ENCODE measurements at places on chromosomes 1 and 21. TPM values are rescaled to one million over a fixed set of nuclear protein-coding genes. Genes with fewer than 3 reads are reported as not detected.

Gene COL11A1
- total RNA-seq: 0.29 TPM

Gene RGS4
- 22.1 TPM for total RNA-seq

Gene LRRC38
- not detected for total RNA-seq

Gene GRIK3
- 0.68 TPM for total RNA-seq

Gene IL10
- total RNA-seq: 12.6 TPM

Gene SLC22A15
- total RNA-seq: 6.8 TPM

Gene HORMAD1
- total RNA-seq: 0.72 TPM

Data from aorta (tissue), 5 donors.